ENCODE measurements at places on chromosomes 2 and 18.

DNA sequence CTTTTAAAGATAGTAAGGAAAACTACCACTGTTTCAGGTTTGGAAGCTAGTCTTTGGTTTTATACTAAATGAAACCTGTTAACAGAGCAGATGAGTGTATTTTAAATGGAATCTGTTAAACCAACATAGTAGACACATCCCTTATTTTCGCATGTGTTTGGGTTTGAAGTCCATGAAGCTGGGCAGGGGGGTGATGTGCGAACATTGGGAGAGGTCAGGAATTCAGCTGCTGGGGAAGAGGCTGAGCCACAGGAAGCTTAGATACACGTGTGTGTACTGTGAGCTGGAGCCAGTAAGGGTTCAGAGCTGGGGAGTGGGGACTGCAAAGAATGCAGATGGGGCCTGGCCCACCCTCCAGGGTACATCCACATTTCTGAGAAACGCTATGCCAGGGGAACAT lies 176.9 kb downstream of the VAPA start:
- no peak for DNase-seq

GRCh38 chr2:198374375-198375082 lies 570.1 kb downstream of the PLCL1 start:
- peak; percentile 74 for DNase-seq

DNA sequence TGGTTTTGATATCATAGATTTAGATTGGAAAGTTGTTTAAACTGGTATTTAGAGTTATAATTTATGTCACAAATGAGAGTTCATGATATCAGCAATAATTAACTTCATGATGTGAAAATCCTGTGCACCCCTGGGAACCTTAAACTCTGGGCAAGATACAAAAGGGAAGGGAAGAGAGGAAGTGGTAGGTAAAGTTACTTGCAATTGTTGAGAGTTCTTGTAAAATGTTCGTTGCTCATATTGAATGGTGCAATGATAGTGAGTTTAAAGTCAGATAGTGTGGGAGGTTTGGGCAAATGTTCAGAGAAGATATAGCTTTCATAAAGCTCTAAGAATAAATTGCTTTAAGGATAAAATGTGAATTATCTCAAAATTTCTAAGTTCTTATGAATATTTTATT lies 75.4 kb downstream of the SP110 start:
- DNase-seq, result no peak

DNA sequence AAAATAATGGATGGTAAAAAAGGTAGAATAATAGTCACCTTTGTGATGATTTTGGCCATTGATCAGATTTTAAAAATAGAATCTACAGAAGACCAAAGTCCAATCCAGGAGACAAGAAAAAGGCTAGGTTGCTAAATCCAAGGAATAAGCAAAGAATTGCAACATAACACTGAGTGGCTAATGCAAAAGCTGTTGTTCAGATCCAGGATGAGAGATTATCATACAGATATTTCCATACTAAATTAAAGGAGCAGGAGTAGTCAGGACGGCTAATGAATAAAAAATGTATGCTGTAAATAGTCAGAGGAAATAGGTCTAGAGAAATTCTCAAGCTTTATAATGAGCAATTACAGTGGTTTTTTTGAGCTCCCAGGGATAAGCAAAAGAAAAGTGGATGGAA lies 745.9 kb upstream of the ACVR2A start:
- DNase-seq, result peak; percentile 34

DNA sequence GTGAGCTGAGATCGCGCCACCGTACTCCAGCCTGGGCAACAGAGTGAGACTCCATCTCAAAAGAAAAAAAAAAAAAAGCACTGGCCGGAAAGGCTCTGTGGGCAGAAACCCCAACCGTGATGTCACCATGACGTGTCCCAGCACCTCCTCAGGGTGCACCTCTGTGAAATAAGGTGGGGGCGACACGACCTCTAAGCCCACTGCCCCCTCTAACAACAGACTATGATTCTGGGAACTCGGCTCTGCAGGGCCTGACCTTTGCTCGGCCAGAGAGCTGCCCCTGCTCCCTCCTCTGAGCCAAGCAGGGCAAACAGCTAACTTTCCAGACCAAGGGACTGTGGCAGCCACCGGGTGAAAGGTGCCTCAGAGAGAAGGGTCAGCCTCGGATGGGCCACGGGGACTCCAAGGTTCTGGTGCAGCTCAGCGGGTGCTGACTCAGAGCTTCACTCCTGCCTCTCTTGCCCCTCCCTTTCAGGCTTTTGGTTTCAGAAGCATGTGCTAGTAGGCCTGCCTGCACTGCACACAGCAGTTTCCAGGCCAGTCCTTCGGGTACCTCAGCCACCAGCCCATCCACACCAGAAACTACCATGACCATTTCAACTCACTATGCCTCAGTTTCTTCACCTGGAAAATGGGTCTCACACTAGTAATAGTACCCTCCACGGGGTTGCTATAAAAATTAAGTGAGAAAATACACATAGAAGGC lies 8.0 kb downstream of the TMBIM1 start:
- peak; percentile 92 for DNase-seq
